ENCODE measurements at places on chromosomes 7 and 10. TPM values are rescaled to one million over a fixed set of nuclear protein-coding genes. Genes with fewer than 3 reads are reported as not detected.

Gene EGR2
- not detected for total RNA-seq

Gene NPC1L1
- total RNA-seq = not detected

Gene LDB3
- not detected for total RNA-seq

Gene AOAH
- total RNA-seq = 1.4 TPM

Gene ERVW-1
- total RNA-seq = not detected

Gene SPDYE18
- total RNA-seq = not detected

Gene DNAJC12
- 0.98 TPM for total RNA-seq

Gene GLI3
- 4.2 TPM for total RNA-seq

Gene ANKRD1
- 75.3 TPM for total RNA-seq

Gene TES
- total RNA-seq = 54.8 TPM

- no peak for DNase-seq
Observed at GRCh38 chr7:96819111-96819700, 109.6 kb upstream of the SEM1 start.

DNA sequence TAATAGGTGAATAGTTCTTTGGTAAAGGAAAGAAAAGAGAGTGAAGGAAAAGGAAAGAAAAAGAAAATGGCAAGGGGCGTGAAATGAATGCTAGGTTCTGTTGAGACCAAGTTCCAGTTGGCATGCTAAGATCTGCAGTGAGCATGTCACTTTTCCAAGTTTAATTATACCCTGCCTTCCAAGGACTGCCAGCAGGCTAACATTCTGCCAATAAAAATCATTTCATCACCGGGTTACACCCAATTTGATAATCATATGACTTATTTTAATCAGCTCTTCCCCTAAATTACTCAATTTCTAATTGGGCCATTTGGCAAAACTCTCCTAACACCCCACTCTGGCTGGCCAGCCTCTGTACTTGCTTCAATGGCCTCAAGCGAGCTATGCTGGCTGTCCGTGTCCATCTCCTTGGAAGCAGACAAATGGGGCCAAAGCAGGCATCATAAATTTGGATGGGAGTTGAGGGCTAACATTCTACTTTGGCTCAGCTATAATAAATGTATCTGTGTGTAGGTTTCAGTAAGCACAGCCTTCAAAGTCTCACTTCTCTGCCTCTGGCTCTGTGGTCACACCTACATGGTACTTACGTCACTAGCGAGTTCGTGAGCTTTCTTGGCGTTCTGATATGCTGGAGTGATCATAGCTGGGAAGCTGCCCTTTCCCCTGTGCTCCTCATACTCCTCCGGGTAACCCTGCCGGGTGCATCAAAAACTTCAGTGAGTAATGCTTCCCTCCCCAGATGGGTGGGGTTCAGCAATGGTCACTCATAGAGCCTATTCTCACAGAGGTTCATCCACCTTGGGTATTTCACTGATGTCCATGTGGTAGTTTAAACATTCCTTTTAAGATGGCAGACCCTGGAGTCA is 17.3 kb downstream of the NRAP start:
- no peak for DNase-seq

DNA sequence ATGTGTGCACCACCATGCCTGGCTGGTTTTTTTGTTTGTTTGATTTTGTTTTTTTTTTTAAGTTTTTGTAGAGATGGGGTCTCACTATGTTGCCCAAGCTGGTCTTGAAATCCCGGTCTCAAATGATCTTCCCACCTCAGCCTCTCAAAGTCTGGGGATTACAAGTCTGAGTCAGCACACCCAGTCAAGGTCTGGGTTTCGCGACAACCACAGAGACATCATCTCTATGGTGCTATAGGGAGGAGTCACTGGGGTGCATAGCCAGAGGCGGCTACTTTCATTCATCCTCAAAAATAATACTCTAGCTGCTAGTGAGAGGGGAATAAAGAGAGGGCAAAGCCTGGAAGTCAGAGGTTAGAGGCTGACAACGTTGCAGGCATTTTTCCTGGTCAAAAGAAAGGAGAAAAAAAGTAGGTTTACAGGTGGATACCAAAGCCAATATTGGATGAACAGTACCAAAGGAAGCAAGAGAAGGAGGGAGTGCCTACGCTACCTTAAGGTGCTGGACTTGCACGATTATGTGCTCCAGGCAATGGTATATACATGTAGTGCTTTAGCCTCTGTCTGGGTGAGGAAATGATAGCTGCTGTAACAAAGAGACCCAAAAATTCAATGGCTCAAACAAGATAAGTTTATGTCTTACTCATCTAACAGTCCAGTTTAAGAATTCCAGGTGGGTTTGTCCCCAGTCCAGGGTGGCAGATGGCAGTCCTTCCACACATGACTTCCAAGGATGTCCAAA is 178.3 kb downstream of the SKIDA1 start:
- DNase-seq = no peak

DNA sequence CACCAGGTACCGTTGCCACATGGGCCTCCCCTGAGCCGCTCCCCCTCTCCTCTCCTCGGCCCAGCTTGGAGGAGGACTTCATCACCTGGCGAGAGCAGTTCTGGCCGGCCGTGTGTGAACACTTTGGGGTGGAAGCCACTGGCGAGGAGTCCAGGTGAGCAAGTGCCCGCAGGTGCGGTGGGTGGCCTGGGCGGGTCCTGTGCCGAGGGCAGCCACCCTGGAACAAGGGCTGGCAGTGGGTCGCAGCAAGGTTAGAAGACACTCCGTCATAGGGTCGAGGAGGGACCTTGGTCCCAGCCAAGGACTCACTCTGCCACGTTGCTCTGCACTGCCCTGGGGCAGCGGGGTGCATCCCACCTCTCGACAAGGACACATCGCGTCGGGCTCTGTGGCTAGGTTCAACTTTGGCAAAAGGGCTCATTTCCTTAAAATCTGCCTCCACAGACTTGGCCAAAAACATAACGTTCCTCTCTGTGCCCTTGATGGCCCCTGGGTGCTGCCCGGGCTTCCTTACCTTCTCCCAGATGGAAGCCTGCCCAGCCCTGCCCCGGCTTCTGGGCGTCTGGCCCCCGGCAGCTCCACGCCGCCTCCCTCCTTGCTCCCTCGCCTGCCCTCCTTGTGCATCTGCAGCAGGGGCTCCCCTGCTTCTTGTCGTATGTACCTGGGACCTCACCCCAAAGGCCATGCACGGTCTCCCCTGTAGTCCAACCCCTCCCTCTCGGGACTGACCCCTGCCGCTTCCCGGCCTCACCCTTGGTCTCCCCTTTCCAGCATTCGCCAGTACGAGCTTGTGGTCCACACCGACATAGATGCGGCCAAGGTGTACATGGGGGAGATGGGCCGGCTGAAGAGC is 12.7 kb downstream of the TMEM120A start:
- no peak for DNase-seq

GRCh38 chr7:69638674-69639073 is 40.4 kb downstream of the AUTS2 start:
- no peak for DNase-seq

GRCh38 chr7:101557978-101558741 is 70.9 kb downstream of the MYL10 start:
- DNase-seq = no peak

GRCh38 chr7:11474902-11475585 is 357.0 kb downstream of the THSD7A start:
- no peak for DNase-seq

GRCh38 chr10:104240078-104240477 is 7.9 kb upstream of the CFAP43 start:
- DNase-seq = no peak

DNA sequence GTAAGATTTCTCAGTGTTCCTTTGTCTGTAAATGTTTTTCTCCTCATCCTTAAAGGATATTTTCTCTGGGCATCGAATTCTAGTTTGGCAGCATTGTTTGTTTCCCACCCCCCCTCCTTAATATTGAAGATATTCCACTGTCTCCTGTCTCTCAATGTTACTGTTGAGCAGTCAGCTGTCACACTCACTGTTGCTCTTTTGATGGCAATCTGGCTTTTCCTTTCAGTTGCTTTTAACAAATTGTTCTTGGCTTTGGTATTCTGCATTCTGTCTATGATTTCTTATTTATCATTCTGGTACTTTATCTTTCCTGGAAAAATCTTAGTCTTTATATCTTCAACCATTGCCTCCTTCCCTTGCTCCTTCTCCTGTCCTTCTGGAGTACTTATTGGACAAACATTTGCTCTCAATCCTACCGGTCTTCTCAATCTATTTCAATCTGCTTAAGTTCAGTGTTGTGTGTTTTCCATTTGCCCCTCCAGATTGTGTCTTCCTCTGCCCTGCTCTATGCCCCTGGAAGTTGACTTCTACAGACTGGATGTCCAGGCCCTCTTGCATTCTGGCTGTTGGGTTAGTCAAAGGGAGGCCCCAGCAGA is 9.3 kb upstream of the GTPBP4 start:
- peak; percentile 11 for DNase-seq

GRCh38 chr10:63431962-63432797 is 33.6 kb downstream of the JMJD1C start:
- peak; percentile 66 for DNase-seq

DNA sequence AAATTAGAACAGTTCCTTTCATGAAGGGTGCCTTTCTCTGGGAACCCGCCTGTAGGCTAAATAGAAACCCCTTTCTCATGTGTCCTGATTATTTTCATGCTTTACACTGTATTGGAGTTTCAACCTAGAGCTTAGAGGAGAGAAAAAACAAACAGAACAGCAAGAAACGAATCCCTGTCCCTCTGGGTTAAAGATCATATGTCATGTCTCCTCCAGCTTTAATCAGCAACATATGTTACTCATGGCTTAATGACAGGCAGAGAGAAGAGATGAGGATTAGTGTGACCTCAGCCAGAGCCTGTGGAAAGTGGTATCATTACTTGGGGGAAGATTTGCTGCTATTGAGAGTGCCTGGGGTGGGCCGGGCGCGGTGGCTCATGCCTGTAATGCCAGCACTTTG is 32.1 kb downstream of the CRCP start:
- no peak for DNase-seq

DNA sequence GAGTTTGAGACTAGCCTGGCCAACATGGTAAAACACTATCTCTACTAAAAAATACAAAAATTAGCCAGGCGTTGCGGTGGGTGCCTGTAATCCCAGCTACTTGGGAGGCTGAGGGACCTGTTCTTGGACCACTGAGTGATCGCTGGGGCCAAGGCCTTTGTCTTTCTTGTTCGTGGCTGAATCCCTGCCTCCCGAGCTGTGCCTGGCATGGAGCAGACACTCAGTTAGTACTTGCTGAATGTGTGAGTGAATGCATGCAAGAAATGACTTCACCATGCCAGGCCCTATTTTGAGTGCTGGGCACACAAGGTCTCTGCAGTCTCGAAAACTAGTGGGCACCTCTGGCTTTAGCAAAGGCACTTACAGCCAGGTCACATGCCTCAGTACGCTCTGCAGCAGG is 85.1 kb downstream of the HIP1 start:
- no peak for DNase-seq

DNA sequence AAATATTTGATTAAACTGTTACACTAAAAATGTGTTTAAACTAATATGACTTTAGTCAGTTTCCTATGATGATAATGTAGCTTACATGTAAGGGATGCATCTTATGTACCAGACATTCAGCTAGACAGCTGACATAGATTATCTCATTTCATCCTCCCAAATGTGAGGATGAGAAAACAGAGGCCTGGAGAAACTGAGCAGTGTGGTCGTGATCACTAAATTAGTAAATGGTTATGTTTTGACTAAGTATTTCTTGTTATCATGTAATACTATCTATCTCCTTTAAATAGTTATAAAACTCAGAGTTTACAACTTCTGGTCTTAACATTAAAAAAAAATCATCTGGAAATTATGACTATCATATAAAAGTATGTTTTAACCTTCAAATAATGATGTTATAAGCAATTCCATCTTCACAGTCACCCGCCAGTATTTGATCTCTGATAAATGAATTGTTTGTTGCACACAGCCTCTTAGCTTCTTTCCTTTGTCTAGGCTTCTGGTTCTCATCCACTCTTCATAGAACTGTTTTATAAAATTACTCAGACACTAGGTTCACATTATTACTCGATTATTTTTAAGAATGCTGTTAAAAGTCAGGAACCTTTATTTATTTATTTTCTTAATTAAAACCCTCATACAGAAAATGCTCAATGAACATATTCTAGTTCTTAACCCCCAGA is 33.6 kb upstream of the HDAC9 start:
- no peak for DNase-seq

- DNase-seq = no peak
Observed at GRCh38 chr10:18906636-18907035, 142.0 kb upstream of the MALRD1 start.

GRCh38 chr7:90613088-90613498 is 17.0 kb downstream of the CDK14 start:
- DNase-seq = no peak

DNA sequence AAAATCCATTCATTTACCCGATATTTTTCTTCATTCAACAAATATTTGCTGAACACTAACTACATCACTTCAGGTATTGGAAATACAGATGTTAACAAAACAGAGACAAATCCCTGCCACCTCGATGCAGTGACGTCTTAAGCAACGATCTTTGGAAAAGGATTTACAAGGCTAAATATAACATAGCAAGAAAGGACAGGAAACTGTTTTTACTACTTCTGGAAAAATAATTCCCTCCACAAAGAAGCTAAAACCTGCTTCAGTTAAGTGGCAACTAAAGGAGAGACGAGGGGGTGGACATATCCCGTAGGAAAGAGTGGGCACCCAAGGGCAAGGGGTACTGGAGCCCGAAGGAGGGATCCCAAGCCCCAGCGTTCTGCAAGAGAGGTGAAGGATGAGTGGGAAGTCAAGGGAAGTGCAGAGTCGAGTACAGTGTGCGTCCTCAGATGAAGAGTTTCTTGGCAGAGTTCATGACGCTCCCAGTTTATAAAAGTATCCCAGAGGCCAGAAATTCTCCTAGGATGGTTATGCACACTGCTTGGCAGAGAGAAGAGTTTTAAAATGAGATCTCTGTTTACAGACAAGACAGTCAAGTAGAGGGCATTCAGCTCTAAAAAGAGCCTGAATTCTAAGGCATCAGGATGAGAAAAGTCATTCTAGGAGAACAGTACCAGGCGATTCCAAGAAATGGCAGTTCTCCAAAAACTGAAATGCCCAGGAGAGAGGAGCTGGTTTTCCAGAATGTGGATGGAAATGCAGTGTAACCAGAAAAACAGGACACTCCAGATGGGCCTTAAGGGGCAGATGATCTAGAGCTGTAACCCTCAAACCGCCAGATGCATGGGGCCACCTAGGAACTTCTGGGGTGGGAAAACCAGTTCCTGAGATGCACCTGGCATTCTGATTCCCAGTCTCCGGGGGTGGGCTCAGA is 97.3 kb downstream of the GRB10 start:
- DNase-seq = no peak

DNA sequence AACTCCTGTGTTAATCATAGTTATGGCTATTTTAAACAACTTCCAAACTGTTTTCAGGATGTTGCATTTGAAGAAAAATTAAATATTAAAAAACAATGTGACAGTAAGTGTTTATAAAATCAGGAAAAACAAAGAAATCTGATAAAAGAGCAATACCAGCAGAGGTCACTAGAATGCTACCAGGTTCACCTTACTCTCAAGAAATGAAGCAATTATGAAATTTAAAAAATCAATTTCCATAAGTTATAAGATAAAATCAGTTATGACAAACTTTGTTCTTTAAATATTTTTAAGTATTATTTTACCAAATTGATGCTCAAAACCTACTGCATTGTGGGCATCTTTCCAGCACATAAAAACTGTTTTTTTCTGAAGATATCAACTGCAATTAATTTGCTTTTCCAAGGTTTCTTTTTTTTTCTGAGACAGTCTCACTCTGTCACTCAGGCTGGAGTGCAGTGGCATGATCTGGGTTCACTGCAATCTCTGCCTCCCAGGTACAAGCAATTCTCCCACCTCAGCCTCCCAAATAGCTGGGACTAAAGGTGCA is 50.7 kb upstream of the RHEB start:
- no peak for DNase-seq

GRCh38 chr7:90894122-90894521 is 298.0 kb downstream of the CDK14 start:
- no peak for DNase-seq

Measured in HT1080 (cell line).